ENCODE measurements at places on chromosomes 12 and 14.

GRCh38 chr12:52895726-52896189 lies 9.1 kb downstream of the KRT8 start:
- DNase-seq: no peak

GRCh38 chr14:53365486-53366130 lies 212.5 kb upstream of the DDHD1 start:
- peak; percentile 82 for DNase-seq

DNA sequence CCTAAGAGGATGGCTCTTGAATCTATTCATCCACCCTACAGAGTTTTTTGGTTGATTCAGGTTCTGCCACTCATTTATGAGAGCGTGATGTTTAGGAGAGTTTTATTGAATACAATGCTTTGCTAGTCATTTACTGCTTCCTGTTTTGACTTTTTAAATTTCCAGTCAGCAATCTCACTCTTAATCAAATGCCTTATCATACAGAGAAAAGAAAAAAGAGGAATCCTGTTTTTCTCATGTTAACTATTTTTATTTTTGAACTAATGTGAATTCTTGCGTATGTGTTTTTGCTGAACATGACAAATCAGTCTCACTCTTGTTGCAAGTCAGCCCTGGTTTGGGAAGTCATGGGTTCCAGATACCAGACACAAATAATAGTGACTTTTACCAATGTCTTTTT lies 22.1 kb upstream of the LGMN start:
- no peak for DNase-seq

DNA sequence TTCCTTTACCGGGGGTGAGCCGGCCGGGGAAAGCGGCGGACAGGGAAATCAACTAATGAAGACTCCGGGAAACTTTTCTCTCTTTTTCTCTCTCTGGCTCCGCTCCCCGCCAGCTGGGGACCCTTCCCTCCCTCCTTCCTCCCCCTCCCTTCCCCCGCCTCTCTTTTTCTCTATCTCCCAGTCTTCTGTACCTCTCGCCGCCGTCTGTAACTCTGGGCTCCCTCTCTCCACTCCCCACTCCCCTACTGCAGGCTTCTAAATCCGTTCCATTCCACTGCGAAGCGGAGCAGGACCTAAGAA lies 6.9 kb upstream of the HOXC11 start:
- no peak for DNase-seq

- no peak for DNase-seq
Measured at GRCh38 chr14:25032092-25032784, 17.7 kb downstream of the STXBP6 start.

DNA sequence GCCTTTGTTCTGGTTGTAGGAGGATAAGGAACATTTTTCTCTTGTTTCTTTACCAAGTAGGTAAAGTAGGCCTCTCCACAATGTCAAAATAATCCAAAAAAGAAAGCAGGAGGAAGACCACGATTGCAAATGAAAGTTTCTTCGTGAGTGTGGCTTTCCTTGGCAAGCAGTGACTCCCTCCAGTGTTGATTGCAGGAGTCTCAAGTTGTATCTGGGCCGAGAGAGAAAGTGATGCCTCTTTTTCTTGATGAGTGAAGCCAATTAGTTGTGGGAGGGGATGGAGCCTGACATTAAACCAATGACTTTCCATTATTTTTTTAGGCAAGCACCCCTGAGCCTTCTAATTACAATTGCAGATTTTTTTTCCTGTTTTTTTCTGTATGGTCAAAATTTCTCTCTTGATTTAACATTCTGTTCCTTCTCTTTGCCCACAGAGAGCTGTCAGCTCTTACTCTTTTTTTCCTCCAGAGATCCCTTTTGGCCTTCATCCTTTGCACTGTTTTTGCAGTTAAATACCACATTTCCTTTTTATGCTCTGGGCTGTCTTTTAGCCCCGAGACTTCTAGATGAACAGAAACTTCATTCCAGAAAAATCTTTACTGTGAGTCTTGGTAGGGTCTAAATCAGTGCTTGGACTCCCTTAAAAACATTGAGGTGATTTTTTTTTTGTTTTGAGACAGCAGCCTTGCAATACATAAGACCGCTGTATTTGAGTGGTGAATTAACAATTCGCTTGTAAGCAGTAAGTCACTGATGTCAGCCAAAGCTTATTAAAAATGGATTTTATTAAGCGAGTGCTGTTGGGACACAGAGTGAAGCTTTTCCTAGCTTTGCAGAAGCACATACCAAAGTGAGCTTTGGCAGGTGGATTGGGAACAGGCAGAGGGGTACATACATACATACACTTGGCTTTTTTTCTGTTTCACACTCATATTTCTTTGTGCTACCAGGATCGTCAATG lies 15.8 kb downstream of the FBXW8 start:
- no peak for DNase-seq

GRCh38 chr12:111362687-111363475 lies 6.0 kb downstream of the PHETA1 start:
- DNase-seq: no peak

DNA sequence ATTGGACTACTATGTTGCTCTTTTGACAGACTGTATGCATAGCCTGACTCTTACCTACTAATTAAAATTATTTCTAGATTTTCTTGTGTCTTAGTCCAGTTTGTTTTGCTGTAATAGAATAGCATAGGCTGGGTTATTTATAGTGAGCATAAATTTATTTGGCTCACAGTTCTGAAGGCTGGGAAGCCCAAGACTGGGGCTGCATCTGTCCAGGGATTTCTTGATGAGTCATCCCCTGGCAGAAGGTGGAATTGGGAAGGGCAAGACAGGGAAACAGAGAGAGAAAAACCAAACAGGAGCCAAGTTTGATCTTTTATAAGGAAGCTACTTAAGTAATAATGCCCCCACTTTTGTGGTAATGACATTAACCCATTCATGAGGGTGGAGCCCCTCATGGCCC lies 759.2 kb upstream of the LRFN5 start:
- no peak for DNase-seq

DNA sequence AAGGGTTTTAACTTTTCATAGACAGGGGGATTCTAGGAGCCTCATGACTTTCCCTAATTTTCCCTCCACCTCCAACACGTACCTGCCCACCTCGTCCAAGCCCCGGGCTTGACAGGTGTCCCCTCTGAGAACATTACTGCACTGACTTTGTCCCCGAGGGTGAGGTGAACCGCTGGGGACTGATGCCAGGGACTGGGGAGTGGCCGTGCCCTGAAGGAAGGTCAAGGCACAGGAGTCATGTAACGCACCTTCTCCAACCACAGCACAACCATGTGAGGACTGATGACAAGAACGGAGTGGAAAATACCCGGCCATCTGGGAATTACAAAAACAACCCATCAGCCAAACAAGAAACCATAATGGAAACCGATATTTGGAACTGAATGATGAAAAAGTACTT lies 214.7 kb upstream of the C14orf180 start:
- no peak for DNase-seq

- no peak for DNase-seq
Measured at GRCh38 chr12:115946867-115947695, 330.4 kb downstream of the MED13L start.

DNA sequence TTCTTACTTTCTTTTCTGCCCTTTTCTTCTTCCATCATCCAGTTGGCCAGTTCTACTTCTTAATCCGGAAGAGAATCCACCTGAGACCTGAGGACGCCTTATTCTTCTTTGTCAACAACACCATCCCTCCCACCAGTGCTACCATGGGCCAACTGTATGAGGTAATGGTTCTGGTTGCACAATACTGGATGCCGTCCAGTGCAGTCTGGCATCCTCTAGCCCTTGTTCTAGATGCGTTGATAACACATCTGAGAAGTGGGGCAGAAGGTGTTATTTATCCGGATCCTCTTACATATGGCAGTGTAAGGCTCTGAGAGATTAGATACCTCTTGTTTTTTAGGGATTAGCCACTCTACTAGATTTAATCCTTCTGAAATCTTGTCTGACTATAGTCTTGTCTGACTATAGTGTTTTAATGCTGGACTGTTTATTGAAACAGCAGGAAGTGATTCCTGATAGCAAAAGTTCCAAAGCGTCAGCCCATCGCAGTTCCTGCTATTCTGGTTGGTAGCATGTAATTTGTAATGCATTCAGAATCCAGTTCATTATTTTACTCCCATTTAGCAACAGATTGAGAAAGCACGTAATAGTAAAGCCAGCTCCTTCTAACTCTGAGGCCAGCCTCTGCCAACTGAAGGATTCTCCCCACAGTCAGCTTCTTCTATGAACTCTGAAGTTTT lies 7.9 kb downstream of the GABARAPL1 start:
- peak; percentile 88 for DNase-seq

DNA sequence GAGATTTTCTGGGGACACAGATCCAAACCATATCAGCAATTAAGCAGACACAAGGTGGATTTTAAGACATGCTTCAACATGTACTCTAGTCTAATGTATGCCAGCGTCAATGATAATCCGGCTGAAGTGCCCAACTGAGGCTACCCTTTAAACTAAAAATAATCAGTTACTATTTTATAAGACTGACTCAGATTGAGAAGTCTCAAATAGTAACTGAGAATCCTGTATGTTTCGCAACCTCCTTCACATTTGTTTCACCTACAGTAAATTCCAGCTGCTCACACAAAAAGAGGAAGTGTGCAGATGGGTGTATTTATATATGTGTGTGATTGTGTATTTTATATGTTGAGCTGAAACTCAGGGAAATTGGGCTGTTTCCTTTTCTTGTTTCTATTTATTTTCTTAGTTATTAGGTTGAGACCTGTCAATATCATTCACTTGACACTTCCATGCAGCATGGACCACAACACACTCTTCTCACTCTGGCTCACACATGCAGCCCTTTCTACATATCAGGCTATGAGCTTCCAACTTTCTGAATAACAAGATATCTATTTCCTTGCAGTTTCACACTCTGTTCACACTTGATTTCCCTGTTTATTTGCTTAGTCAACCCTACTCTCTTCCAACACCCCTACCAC lies 1224.9 kb upstream of the TMEM132C start:
- DNase-seq: no peak

DNA sequence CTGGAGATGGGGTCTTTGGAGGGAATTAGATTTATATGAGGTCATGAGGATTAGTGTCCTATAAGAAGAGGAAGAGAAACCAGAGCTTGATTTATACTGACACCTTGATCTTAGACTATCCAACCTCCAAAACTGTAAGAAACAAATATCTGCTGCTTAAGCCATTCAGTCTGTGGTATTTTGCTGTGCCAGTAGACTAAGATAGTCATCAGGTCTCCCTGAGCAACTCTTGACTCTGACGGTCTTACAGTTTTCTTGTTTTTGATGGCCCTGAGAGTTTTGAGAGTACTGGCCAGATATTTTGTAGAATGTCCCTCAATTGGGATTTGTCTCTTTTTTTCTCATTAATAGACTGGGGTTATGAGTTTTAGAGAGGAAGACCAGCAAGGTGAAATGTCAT lies 51.7 kb downstream of the TSHR start:
- no peak for DNase-seq

DNA sequence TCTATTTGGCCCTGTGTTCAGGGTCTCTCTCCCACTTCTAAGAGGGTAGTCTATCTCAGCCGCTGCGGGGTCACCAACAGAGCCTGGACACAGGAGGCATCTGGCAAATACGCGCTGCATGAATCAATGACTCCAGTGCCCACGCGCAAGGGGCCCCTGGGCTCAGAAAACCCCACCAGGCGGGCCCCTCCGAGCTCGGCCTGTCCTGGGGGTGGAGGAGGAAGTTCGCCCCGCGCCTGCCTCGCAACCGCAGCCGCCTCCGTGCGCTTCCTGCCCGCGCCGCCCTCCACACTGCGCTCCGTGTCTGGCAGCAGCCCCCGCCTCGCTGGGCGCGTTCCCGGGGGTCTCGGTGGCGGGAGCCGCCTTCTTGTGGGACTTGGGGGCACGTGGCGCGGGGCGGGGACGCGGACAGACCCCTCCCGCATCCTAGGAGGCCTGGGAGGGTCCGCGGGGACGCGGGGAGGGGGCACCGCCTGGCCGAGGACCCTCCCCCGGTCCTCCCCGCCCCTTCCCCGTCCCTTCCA lies 811 bp upstream of the FBRSL1 start:
- DNase-seq: no peak

DNA sequence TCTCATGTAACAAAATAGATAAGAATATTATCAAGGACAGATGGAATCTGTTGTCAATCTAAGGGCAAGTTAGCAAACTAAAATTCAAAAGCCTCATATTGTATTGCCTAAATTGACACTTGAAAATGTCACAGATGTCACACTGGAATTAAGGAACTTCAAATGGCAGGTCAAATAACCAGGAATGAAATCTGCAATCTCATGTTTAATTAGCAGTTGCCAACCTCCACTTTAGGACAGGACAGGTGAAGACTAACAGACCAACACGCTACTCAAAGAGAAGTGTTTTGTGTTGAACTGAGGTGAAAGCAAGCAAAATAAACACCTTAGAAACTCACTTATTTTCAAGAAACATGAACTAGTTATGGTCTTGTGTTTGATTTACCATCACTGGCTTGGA lies 11.1 kb downstream of the KIF21A start:
- DNase-seq: no peak

DNA sequence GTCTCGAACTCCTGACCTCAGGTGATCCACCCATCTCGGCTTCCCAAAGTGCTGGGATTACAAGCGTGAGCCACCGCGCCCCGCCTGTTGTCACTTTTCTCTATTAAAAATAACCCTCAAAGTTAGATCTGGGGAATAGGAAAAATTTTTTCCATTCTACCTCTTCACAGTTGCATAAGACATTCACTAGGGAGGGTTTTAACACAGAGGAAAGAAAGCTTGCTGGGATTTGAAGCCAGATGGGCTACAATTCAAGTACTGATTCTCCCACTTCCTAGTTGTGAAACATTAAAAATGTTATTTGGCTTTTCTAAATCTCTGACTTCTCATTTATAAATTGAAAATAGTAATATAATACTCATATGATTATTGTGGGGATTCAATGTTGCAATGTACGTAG lies 23.3 kb upstream of the SLC15A5 start:
- peak; percentile 81 for DNase-seq

- DNase-seq: no peak
Measured at GRCh38 chr14:33508126-33509062, 442.5 kb downstream of the EGLN3 start.

DNA sequence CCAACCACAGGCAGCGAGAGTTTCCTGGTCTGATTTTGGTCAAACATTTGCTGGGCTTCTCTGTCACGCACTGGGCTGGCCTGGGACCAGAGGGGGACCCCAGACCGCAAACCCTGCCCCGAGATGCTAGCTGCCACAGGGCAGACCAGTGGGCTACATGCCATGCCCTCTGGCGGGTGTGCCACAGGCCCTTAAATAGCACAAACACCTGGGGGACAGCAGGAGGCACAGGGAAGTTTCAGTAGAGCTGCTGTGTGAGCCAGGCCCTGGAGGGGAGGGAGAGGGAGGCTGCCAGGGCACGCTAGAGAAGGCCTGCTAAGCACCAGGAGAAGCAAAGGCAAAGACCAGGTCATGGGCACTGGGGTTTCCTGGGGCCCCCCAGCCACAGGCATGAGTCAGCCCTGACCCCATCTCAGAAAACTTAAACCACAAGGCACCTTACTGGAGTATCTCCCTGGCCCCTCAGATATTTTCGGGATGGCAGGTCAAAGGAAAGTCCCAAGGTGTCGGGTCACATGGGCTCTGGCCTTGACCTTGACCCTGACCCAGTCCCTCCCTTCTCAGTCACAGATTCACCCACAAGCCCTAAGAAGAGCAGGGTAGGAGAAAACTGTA lies 29.2 kb downstream of the ITPK1 start:
- no peak for DNase-seq
